ENCODE measurements at places on chromosomes 6 and 20.

DNA sequence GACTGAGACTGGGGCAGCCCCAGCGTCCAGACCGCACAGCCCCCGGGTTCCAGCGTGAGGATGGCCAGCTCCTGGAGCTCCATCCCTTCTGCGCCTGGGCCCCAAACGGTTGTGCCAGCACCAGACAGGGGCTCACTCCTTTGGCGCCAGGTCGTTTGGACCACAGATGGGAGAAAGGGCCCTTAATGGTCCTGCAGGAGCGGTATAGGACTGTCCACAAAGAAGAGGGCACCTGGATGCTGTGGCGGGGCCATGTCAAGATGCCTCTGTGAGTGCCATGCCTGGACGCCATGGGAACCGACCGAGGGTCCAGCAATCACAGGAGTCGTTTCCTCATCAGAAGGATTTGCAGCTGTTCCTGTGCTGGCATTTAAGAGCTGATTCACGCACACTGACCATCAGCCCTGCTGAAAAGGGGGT is 82.7 kb downstream of the DLL1 start:
- H3K27ac ChIP-seq: no peak overlapping the region
- no peak overlapping the region for H3K4me3 ChIP-seq
- H3K4me1 ChIP-seq: no peaks in the 10 kb centered on the region
- H3K36me3 ChIP-seq: no peaks in the 10 kb centered on the region
- peaks cover 8% of the 10 kb centered on the region for H3K27me3 ChIP-seq

DNA sequence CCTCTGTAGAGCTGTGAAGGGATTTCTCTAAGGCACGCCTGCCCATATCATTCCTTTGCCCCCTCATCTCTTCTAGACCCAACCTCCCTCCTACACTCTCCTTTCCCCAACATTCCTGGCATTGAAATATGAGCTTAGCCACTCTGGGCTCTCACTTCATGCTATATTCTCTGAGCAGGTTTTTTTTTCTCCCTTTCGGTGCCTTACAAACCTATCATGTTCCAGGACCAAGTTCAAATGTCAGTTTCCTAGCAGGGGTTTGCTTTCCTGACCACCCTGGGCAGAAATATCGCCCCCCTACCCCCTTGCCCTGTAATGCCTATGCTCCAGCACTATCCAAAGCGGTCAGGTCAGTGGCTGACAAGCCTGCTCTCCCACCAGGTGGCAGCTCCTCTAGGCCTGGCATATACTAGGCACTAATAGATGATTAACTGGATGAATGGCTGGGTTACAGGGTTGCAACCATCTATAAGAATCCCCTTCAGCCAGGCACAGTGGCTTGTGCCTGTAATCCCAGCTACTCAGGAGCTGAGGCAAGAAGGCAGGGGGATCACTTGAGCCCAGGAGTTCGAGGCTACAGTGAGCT is 25.7 kb upstream of the AAR2 start:
- H3K36me3 ChIP-seq: no peaks in the 10 kb centered on the region
- H3K27me3 ChIP-seq: peaks cover 4% of the 10 kb centered on the region
- H3K4me1 ChIP-seq: no peaks in the 10 kb centered on the region
- no peak overlapping the region for H3K27ac ChIP-seq
- no peak overlapping the region for H3K4me3 ChIP-seq

GRCh38 chr6:130296854-130297253 is 69.0 kb upstream of the TMEM200A start:
- no peak for DNase-seq
- H3K4me1 ChIP-seq: no peaks in the 10 kb centered on the region
- peaks cover 5% of the 10 kb centered on the region for H3K36me3 ChIP-seq
- no peak overlapping the region for H3K4me3 ChIP-seq
- no peaks in the 10 kb centered on the region for H3K27me3 ChIP-seq
- H3K27ac ChIP-seq: no peak overlapping the region

GRCh38 chr6:108176281-108177089 is 10.7 kb downstream of the NR2E1 start:
- peak overlapping the region; percentile 73 for H3K4me3 ChIP-seq
- H3K4me1 ChIP-seq: peaks cover 7% of the 10 kb centered on the region
- DNase-seq: no peak
- no peak overlapping the region for H3K27ac ChIP-seq
- no peaks in the 10 kb centered on the region for H3K36me3 ChIP-seq
- H3K27me3 ChIP-seq: peaks cover 35% of the 10 kb centered on the region

GRCh38 chr6:39260456-39260855 is 31.2 kb upstream of the KCNK5 start:
- no peaks in the 10 kb centered on the region for H3K4me1 ChIP-seq
- no peaks in the 10 kb centered on the region for H3K36me3 ChIP-seq
- H3K27ac ChIP-seq: no peak overlapping the region
- H3K4me3 ChIP-seq: no peak overlapping the region
- peaks cover 20% of the 10 kb centered on the region for H3K27me3 ChIP-seq
- no peak for DNase-seq

GRCh38 chr20:22752324-22752723 is 168.0 kb upstream of the FOXA2 start:
- H3K27ac ChIP-seq: no peak overlapping the region
- H3K4me1 ChIP-seq: no peaks in the 10 kb centered on the region
- H3K4me3 ChIP-seq: no peak overlapping the region
- DNase-seq: no peak
- H3K36me3 ChIP-seq: no peaks in the 10 kb centered on the region

GRCh38 chr6:42974919-42975505 is 4.0 kb downstream of the PEX6 start:
- H3K4me1 ChIP-seq: peaks cover 24% of the 10 kb centered on the region
- H3K27me3 ChIP-seq: no peaks in the 10 kb centered on the region
- H3K4me3 ChIP-seq: no peak overlapping the region
- no peak overlapping the region for H3K27ac ChIP-seq
- no peak for DNase-seq

DNA sequence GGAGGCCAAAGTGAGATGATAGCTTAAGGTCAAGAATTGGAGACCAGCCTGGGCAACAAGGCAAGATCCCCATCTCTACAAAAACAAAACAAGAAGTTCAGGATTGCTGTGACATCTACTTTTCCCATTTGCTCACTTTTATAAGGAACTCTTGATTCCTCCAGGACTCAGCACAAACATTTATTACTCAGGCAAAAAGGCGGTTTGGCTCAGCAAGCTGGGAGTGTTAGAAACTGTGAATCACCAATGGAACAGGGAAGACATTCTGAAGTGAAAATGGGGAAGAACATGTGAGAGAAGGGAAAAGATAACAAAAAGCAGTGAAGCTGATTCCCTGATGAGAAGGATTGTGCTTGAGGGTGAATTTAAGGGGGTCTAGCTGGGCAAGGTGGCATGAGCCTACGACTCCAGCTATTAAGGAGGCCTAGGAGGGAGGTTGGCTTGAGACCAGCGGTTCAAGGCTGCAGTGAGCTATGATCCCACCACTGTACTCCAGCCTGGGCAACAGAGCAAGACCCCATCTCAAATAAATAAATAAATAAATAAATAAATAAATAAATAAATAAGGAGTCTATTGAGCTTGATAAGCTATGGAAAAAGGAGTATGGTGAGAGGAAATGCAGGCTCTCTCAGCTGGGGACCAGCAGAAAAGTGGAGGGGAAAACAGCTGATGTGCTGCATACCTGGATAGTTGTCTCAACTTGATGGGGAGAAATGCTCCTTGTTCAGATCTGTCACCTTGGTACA is 65.4 kb upstream of the HDDC2 start:
- peaks cover 24% of the 10 kb centered on the region for H3K27me3 ChIP-seq
- no peak for DNase-seq
- H3K27ac ChIP-seq: no peak overlapping the region
- no peak overlapping the region for H3K4me3 ChIP-seq
- peaks cover 4% of the 10 kb centered on the region for H3K4me1 ChIP-seq

DNA sequence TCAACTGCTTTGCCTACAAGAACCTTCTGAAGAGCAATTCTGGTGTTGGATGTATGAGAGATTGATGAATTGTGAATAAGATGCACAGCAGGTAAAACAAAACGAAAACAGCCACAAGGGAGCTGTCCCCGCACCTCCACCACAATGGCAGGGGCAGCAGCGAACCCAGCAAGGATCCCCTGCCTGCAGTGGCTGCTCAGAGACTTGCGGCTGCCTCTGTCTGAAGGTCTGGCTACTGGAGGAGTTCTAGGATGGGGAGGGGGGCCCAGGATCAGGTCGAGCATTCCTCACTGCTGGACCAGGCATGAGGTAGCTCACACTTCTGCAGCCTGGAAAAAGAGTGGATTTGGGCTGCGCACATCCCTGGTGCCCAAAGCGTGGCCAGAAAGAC is 523.5 kb downstream of the CDH26 start:
- DNase-seq: no peak
- H3K4me3 ChIP-seq: no peak overlapping the region
- H3K4me1 ChIP-seq: no peaks in the 10 kb centered on the region
- no peaks in the 10 kb centered on the region for H3K36me3 ChIP-seq
- H3K27me3 ChIP-seq: peaks cover 3% of the 10 kb centered on the region
- H3K27ac ChIP-seq: no peak overlapping the region

DNA sequence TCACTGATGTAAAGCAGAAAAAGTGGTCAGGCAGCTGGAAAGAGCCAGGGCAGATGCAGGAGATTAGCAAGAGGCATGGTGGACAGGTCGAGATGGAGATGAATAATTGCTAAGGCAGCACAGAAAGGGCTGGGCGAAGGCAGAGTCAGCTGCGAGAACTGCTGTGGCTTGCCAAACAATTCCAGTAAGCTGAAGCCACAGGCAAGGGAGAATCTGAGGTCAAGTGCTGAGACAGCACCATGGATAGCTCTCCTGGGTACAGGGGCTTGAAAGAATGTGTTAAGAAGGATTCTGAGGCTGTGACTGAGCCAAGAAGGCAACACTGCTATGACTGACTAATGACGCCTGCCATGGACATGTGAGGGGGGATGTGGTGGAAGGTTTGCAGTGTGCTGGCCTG is 220.8 kb upstream of the FOXA2 start:
- H3K4me3 ChIP-seq: no peak overlapping the region
- H3K36me3 ChIP-seq: no peaks in the 10 kb centered on the region

GRCh38 chr6:1290805-1291204 is 21.1 kb upstream of the FOXQ1 start:
- peaks cover 15% of the 10 kb centered on the region for H3K27me3 ChIP-seq
- no peak overlapping the region for H3K27ac ChIP-seq
- H3K36me3 ChIP-seq: peaks cover 1% of the 10 kb centered on the region
- no peak for DNase-seq
- H3K4me1 ChIP-seq: no peaks in the 10 kb centered on the region

GRCh38 chr20:37336369-37337207 is 9.4 kb upstream of the SRC start:
- H3K36me3 ChIP-seq: no peaks in the 10 kb centered on the region
- peak; percentile 45 for DNase-seq
- H3K4me3 ChIP-seq: peak overlapping the region; percentile 74
- H3K4me1 ChIP-seq: peaks cover 25% of the 10 kb centered on the region

GRCh38 chr20:38194971-38195504 is 30.0 kb upstream of the TGM2 start:
- no peak overlapping the region for H3K4me3 ChIP-seq
- no peaks in the 10 kb centered on the region for H3K36me3 ChIP-seq
- DNase-seq: no peak

DNA sequence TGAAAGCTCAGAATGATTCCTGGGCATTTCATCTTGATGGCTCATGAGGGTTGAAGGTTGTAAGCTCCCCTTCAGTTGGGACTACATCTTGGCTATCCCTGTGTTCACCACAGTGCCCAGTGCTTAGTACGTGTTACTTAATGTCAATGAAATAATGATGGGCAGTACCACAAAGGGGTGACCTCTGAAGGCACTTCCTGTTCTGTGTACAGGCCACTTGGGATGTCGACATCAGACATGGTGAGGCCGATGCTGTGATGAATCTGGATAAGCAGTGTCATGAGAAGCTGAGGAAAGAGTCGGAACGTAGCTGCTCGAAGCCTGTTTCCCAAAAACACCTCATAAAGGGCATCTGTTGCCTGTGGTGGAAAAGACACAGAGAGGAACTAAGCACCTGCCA is 27.6 kb upstream of the RBL1 start:
- H3K27ac ChIP-seq: no peak overlapping the region
- no peaks in the 10 kb centered on the region for H3K27me3 ChIP-seq
- no peaks in the 10 kb centered on the region for H3K36me3 ChIP-seq
- H3K4me3 ChIP-seq: no peak overlapping the region
- H3K4me1 ChIP-seq: no peaks in the 10 kb centered on the region
- no peak for DNase-seq

DNA sequence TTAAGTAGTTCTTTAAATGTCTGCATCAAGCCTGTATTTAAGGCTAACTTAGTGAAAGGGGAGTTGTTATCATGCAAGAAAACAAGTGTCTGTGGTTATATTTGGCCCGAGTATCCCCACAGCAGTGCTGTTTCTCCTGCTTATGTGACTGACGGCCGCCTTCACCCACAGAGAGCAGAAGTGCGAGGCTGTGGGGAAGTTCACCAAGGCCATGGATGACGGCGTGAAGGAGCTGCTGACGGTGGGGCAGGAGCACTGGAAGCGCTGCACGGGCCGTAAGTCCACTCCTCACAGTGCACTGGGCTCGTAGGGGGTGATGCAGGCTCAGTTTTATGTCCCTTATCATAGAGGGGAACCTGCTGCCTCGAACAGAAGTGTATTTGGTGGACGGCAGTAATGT is 53.2 kb upstream of the SYNJ2 start:
- H3K4me3 ChIP-seq: no peak overlapping the region
- peaks cover 35% of the 10 kb centered on the region for H3K36me3 ChIP-seq
- H3K27me3 ChIP-seq: no peaks in the 10 kb centered on the region
- H3K27ac ChIP-seq: no peak overlapping the region
- no peak for DNase-seq

DNA sequence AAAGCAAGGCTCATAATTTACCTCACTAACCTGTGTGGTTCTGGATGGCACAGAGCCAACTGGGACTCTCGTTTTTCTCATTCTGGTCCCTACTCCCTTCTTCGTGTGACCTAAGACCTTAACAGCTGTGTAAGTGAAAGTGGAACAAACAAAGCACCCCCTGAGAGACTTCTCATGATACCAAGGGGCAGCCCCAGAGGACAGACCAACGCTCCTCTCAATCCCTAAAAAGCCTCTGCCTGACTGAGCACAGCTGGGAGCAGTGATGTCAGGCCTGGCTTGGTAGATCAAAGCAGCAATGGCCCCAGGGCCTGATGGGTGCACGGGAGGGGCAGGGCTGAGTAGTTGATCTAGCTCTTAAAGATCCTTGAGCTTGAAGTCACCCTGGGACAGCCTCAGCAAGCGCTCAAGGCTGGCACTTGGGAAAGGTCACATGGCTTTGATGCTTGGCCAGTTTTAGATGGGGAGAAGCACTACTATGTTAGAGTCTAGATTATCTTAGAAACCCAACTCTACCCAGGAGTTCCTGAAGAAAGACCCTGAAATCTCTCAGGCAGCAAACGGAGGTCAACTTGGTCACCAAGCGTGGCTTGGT is 16.2 kb upstream of the TGM2 start:
- H3K27ac ChIP-seq: no peak overlapping the region
- no peaks in the 10 kb centered on the region for H3K36me3 ChIP-seq
- DNase-seq: no peak
- H3K27me3 ChIP-seq: peaks cover 15% of the 10 kb centered on the region

- H3K36me3 ChIP-seq: peaks cover 14% of the 10 kb centered on the region
- peaks cover 14% of the 10 kb centered on the region for H3K4me1 ChIP-seq
- no peak for DNase-seq
- no peak overlapping the region for H3K27ac ChIP-seq
- H3K27me3 ChIP-seq: no peaks in the 10 kb centered on the region
- no peak overlapping the region for H3K4me3 ChIP-seq
These were observed 3.5 kb downstream of the MCM9 start for GRCh38 chr6:118931436-118931835.

- DNase-seq: no peak
- peaks cover 29% of the 10 kb centered on the region for H3K4me1 ChIP-seq
- peak overlapping the region; percentile 91 for H3K27ac ChIP-seq
- H3K27me3 ChIP-seq: no peaks in the 10 kb centered on the region
These were observed 1.5 kb upstream of the GMEB2 start for GRCh38 chr20:63628246-63628975.

- H3K4me1 ChIP-seq: no peaks in the 10 kb centered on the region
- no peak for DNase-seq
- H3K36me3 ChIP-seq: no peaks in the 10 kb centered on the region
- no peak overlapping the region for H3K4me3 ChIP-seq
- no peak overlapping the region for H3K27ac ChIP-seq
These were observed 97.4 kb downstream of the THBS2 start for GRCh38 chr6:169156108-169156792.
